Effector memory CD4-positive, alpha-beta T cell (primary cell): ENCODE measurements at places on chromosomes 3 and 15.

DNA sequence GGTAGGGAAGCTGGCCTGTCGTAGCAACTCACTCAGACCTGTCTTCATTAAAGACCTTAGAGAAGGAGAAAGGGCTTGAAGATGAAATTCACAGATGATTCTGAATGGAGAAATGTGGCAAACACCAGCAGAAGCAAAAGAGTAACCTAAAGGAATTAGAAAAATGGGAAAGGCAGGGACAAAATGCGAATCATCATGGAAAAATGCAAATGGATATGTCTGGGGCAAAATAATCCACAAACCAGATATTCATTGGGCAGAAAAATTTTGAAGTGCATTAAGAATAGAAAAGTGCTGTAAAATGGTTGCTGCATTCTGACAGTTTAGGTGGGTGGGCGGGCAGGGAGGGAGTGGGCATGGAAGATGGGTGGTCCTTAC is 156.9 kb upstream of the RASGRP1 start:
- DNase-seq: no peak

DNA sequence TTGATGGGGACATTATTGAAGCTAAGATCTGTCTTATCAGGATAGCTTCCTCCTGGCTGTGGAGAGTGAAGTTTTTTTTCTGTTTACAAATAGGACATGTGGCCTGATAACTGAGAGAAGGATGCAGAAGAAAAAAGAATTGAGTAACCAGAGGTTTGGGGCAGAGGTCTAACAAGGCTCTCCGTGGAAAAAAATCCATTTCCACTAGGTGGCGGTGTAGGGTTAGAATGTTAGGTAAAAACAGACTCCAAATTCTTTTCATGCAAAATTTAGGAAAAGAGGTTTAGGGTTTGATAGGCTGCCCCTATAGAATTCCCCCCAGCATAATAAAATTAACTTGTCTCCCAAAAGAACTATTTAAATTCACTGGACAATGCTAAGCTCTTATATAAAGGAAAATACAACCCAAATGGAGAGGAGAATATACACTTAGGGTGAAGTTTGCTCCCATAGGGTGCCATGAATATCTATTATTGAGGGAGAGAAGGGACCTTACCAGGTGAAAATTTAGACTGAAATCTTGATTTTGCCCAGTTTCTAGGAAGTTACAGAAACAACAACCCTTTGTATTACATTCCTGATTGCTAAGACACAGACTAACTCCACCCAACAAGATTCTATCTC is 1560.4 kb downstream of the OTOL1 start:
- no peak for DNase-seq

GRCh38 chr3:65636326-65636725 is 402.4 kb downstream of the MAGI1 start:
- no peak for DNase-seq

DNA sequence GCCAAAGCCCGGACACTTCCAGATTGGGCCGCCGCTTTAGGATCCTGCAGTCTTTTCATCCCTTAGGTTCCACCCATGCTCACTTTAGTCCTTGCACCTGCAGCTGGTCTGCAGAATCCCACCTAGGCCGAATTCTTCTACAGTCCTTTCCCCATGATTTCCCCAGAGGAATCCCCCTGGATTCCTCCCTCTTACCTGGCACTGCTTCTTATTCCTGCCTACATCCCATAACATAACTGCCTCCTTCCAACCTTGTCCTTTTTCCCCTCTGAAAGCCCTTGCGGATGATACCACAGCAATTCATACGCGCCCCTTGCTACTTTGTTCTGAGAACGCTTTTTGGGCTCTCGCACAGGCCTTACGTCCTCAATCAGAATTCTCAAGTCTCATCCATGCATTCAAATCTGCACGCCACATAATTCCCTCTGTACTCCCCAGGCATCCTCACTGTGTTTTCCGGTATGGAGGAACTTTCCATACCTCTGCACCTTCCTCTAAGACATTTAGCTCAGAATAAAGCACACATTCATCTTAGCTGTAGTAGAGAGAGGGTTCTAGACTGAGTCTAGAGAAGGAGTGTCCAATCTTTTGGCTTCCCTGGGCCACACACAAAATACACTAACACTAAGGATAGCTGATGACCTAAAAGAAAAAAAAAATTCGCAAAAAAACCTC is 619 bp downstream of the EIF2AK4 start:
- DNase-seq: no peak

DNA sequence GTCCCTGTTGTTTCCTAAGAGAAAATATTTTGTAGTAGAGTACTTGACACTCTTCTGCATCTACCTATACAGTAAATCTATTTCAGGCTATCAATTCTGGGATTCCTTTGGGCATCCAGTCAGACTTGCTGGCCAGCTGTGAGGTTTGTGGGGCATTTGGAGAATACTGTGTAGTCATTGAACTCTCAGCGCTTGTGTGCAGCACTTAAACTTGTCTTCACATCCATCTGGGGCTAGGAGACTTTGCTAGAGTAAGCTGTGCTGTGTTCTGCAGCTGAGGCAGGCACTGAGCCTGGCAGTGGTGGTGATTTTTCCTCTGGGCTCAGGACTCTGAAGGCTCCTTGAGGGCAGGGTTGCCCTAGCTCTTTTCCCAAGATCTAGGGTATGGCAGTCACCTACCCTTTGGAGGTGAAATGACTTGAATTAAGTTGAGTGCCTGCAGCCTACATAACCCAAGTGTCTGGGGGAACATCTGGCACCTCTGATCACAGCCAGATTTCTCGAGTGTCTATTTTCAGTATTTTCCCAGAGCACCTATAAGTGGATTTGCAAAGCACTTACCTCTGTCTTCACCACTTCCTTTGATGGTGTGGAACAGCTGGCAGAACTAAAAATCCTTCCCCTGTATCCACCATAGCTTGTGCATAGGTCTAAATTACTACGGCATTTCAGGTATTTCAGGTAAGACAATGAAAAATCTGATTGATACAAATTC is 19.3 kb downstream of the CLSTN2 start:
- no peak for DNase-seq

GRCh38 chr3:194732617-194733016 is 46.9 kb downstream of the FAM43A start:
- no peak for DNase-seq

- DNase-seq: no peak
Observed at GRCh38 chr3:151213151-151213550, 10.1 kb upstream of the GPR171 start.
